ENCODE measurements at places on chromosomes 6 and 20.

DNA sequence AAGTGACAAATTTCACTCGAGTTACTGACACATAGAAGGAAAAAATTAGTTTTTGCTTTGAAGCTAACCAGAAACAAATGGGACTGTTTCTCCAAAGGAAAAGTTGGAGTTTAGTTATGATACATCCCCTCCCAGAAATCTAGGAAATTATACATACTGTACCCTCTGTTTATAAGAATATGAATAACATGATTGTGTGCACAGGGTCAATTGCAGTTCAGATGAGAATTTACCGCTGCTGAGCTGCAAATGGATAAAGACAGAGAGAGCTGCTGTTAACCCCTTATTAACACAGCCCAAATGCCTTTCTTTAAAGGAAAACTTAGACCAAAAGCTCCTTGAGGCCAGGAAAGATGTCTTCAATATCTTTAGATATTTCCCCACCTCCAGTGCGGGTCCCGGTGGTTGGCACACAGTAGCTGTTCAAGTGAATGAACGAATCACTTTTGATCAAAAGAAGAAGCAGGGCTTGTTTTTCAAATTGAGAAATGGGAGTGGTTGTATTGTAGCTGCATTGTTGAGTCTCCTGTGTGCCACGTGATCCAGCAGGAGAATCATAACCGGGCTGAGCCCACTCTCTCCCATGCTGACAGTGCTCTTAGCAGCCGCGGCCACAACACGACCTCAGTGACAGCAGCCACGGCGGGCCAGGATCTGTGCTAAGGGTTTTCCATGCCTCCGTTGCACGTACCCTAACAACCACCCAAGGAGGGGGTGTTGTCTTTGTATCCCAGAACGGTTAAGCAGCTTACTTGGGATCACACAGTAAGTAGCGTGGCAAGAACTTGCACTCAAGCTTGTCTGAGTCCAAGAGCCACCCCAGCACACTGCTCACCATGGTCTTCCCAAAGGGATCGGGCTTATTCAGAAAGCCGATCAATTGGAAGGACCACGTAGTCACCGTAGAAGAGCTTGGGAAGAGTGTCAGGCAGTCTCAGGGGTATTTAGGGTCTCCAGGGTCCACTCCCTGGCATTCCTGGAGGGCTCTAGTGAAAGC lies 53.5 kb upstream of the BMP6 start:
- H3K36me3 ChIP-seq: no peaks in the 10 kb centered on the region
- H3K27me3 ChIP-seq: peaks cover 4% of the 10 kb centered on the region
- no peak overlapping the region for H3K4me3 ChIP-seq
- no peak for DNase-seq

DNA sequence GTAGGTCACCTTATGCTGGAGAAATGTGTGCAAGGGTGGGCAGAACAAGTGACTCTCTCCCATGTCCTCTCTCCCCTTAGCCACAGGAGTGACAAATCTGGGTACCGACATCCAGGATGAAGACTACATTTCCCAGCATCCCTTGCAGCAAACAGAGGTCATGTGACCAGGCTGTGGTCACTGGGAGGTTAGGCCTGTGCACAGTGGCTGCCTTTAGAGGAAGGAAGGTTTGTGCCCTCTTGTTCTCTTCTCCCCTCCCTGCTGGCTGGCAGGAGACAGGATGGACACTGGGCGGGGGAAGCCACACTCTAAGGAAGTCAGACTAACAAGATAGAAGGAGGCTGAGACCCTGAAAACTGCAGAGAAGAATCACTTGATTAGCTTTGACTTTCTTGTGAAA lies 360.2 kb downstream of the PREX1 start:
- DNase-seq: no peak
- no peak overlapping the region for H3K27ac ChIP-seq
- H3K27me3 ChIP-seq: no peaks in the 10 kb centered on the region
- H3K36me3 ChIP-seq: no peaks in the 10 kb centered on the region
- no peak overlapping the region for H3K4me3 ChIP-seq
- no peaks in the 10 kb centered on the region for H3K4me1 ChIP-seq

GRCh38 chr6:169157197-169158148 lies 96.2 kb downstream of the THBS2 start:
- H3K27me3 ChIP-seq: no peaks in the 10 kb centered on the region
- H3K36me3 ChIP-seq: no peaks in the 10 kb centered on the region

DNA sequence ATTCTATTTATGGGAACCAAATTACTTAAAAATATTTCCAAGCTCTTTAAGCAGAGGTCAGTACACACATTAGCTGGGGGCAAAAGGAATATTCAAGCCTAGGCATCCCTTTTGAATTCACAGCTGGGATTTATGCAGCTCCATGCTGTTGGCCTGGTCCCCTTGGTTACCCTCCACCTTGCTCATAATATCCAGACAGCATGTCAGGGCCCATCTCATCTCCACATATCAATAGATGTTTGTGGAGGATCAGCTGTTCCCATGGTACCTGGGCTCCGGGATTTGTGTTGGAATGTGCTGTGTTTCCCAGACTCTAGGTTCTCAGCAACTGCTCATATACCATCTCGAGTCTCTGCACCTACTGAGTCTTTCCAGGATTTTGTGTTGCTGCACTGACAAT lies 534.8 kb downstream of the BMP2 start:
- DNase-seq: no peak
- no peaks in the 10 kb centered on the region for H3K36me3 ChIP-seq
- no peak overlapping the region for H3K4me3 ChIP-seq
- no peaks in the 10 kb centered on the region for H3K4me1 ChIP-seq
- no peak overlapping the region for H3K27ac ChIP-seq

DNA sequence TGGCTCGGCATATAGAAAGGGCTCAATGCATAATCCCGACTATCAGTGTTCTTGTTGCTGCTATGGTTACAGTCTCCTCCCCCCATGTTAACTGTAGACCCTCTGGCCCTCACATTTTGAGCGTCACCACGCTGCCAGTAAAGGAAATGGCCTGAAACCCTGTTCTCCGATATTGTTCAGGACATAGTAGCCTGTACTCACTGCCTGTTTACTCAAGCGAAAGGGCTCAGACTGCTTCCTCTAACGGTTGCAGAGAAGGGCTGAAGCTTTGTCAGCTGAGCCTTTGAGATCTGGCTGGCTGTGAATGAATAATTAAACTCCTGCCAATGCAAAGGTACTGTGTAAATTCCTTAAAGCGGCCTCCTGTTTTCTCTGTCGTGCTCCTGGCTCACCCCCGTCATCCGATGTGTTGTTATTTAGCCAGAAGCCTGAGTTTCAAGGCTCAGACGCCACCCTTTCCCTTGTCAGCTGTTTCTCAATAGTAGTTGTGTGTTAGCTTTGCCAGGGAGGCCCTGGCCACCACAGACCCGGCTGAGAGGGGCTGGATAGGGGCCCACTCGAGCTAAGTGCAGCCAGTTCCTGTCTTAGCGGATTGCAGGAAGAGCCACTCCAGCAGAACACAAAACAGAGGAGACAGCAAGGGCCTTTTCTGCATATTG lies 31.2 kb upstream of the RALGAPA2 start:
- no peaks in the 10 kb centered on the region for H3K36me3 ChIP-seq
- no peaks in the 10 kb centered on the region for H3K27me3 ChIP-seq
- H3K27ac ChIP-seq: peak overlapping the region; percentile 74
- no peak for DNase-seq
- no peak overlapping the region for H3K4me3 ChIP-seq

DNA sequence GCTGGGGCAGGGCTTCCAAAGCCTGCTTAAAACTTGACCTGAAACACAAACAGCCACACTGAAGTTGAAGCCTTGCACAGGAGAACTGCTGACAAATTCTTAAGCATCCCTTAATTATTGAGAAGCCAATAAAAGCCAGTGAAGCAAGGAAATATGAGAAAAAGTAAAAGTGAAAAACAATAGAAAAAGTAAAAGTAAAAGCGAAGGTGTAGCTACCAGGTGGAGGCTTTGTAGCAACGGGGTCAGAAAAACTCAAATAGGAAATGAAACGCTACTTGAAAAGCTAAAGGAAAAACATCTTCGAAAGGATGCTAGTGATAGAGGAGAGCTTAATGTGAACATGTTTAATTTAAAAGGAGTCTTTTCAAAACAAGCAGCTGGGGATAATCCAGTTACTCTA lies 97.4 kb downstream of the IRF4 start:
- H3K4me1 ChIP-seq: no peaks in the 10 kb centered on the region
- H3K27me3 ChIP-seq: no peaks in the 10 kb centered on the region

GRCh38 chr6:166687879-166688205 lies 60.8 kb upstream of the RPS6KA2 start:
- H3K27me3 ChIP-seq: no peaks in the 10 kb centered on the region
- no peaks in the 10 kb centered on the region for H3K4me1 ChIP-seq
- no peak overlapping the region for H3K27ac ChIP-seq
- H3K4me3 ChIP-seq: no peak overlapping the region

GRCh38 chr6:11315743-11316437 lies 83.4 kb upstream of the NEDD9 start:
- DNase-seq: no peak
- H3K27ac ChIP-seq: no peak overlapping the region
- H3K36me3 ChIP-seq: peaks cover 14% of the 10 kb centered on the region
- no peaks in the 10 kb centered on the region for H3K27me3 ChIP-seq

- H3K36me3 ChIP-seq: peaks cover 23% of the 10 kb centered on the region
- peaks cover 28% of the 10 kb centered on the region for H3K4me1 ChIP-seq
- H3K27me3 ChIP-seq: no peaks in the 10 kb centered on the region
Observed at GRCh38 chr6:33205191-33206026, 954 bp downstream of the HSD17B8 start.

- peaks cover 79% of the 10 kb centered on the region for H3K4me1 ChIP-seq
- H3K36me3 ChIP-seq: peaks cover 7% of the 10 kb centered on the region
- H3K27me3 ChIP-seq: no peaks in the 10 kb centered on the region
Observed at GRCh38 chr6:14450133-14450504, 332.5 kb downstream of the CD83 start.

- H3K4me3 ChIP-seq: no peak overlapping the region
- no peak for DNase-seq
- no peaks in the 10 kb centered on the region for H3K27me3 ChIP-seq
- no peaks in the 10 kb centered on the region for H3K36me3 ChIP-seq
- H3K4me1 ChIP-seq: no peaks in the 10 kb centered on the region
Observed at GRCh38 chr6:132964868-132965382, 150.6 kb downstream of the RPS12 start.

DNA sequence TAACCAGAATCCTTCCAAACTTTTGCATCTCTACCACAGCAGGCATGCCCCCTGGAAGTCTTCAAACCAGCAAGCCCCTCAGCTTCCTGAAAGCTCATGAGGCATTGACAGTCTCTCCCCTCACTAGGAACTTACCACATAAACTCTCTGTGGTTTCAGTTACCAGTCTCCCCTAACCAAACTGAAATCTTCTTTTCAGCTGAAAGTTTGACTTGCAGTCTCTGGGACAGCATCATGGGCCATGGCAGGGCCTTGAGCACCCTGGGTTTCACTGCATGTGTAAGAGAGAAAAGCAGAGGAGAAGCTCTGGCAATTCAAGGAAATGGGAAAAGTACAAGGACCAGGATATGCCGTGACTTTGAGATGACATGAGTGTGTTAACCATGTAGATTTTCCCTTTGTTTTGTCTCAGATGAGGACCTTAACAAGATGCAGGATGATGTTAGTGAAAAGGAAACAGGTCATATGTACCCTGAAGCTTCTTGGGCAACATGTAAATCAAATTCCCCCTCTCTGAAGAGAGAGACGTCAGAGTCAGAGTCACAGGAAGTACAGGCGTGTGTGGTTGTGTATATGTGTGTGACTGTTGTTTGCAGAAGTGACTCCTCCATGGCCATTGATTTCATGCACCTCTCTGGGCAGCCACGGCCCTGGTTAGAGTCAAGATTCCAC lies 106.3 kb downstream of the TNFRSF21 start:
- H3K4me3 ChIP-seq: no peak overlapping the region
- H3K27ac ChIP-seq: peak overlapping the region; percentile 97
- peaks cover 32% of the 10 kb centered on the region for H3K4me1 ChIP-seq
- no peaks in the 10 kb centered on the region for H3K36me3 ChIP-seq
- H3K27me3 ChIP-seq: no peaks in the 10 kb centered on the region

DNA sequence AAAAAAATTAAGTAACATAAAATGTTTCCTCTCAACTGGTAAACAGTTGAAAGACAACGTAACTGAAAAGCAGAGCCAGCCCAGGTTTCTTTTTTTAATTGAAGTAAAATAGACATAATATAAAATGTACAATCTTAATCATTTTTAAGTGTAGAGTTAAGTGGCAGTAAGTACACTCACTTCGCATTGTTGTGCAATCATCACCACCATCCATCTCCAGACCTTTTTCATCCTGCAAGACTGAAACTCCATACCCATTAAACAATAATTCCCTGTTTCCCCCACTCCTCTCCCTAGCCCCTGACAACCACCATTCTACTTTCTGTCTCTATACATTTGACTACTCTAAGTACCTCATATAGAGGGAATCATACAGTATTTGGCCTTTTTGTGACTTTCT lies 395.7 kb downstream of the RNGTT start:
- no peak overlapping the region for H3K27ac ChIP-seq
- no peaks in the 10 kb centered on the region for H3K36me3 ChIP-seq
- no peak overlapping the region for H3K4me3 ChIP-seq

DNA sequence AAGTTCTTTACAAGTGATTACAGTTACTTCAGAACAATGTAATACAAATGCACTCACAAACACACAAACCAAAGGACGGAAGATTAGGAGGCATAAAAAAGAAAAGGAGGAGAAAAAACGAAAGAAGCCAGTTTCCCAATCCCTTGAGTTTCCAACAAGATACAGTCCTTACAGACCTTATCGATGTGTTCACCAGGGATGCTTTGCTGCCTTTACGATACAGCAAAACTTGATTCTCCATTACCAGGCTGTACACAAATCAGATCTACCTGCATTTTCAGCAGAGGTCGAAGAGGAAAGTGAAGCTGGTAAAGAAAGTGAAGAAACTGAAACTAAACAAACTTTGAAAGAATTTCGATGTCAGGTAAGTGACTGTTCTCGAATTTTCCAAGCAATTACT lies 62.6 kb upstream of the SMIM8 start:
- peaks cover 60% of the 10 kb centered on the region for H3K36me3 ChIP-seq
- DNase-seq: no peak
- no peak overlapping the region for H3K4me3 ChIP-seq

- no peaks in the 10 kb centered on the region for H3K27me3 ChIP-seq
- H3K36me3 ChIP-seq: no peaks in the 10 kb centered on the region
- DNase-seq: no peak
- H3K4me1 ChIP-seq: no peaks in the 10 kb centered on the region
Observed at GRCh38 chr6:37137201-37138090, 32.5 kb upstream of the PIM1 start.

DNA sequence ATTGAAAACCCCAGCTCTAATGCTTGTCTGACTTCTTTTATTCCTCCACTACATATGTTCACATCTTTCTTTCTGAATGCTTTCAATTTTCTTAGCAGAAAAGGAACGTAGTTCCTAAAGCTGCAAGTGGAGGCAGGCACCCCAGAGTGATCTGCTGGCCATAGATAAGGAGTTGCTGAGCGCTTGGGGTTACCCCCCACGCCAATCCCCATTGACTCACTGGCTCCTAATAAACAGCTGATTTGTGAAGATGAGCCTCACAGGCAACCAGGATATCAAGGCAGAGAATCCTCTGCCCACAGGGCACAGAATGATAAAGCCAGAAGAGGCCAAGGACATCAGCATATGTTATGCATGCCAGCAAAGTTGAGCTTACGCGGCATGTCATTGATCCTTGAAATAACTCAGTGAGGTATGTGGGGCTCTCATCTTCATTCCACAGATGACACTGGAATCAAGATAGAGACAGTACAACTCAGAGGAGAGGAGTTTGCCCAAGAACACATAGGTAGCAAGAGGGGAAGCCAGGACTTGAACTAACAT lies 129.1 kb upstream of the PTPRT start:
- no peaks in the 10 kb centered on the region for H3K27me3 ChIP-seq
- no peak for DNase-seq
- H3K36me3 ChIP-seq: no peaks in the 10 kb centered on the region
- no peaks in the 10 kb centered on the region for H3K4me1 ChIP-seq
- H3K27ac ChIP-seq: no peak overlapping the region

- no peak overlapping the region for H3K27ac ChIP-seq
- no peaks in the 10 kb centered on the region for H3K27me3 ChIP-seq
- no peak overlapping the region for H3K4me3 ChIP-seq
- H3K36me3 ChIP-seq: no peaks in the 10 kb centered on the region
- no peaks in the 10 kb centered on the region for H3K4me1 ChIP-seq
Observed at GRCh38 chr20:14986026-14986655, 648.7 kb upstream of the FLRT3 start.
